ENCODE measurements at places on chromosomes 13 and 19.
A peak's percentile ranks its signal among the peaks of the same experiment; 100 is the strongest.

DNA sequence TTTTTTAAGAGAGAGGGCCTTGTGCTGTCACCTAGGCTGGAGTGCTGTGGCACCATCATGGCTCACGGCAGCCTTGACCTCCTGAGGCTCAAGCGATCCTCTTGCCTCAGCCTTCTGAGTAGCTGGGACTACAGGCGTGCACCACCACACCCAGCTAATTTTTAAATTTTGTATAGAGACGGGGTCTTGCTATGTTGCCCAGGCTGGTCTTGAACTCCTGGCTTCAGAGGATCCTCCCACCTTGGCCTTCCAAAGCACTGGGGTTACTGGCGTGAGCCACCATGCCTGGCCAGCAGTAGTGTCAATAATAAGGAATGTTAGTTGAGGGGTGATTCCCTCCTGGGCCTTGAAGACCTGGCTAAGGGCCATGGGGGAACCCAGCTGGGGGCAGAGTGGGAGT is 23.6 kb downstream of the MAST3 start:
- DNase-seq, result no peak

GRCh38 chr13:33262062-33262487 is 23.5 kb downstream of the STARD13 start:
- no peak for DNase-seq

DNA sequence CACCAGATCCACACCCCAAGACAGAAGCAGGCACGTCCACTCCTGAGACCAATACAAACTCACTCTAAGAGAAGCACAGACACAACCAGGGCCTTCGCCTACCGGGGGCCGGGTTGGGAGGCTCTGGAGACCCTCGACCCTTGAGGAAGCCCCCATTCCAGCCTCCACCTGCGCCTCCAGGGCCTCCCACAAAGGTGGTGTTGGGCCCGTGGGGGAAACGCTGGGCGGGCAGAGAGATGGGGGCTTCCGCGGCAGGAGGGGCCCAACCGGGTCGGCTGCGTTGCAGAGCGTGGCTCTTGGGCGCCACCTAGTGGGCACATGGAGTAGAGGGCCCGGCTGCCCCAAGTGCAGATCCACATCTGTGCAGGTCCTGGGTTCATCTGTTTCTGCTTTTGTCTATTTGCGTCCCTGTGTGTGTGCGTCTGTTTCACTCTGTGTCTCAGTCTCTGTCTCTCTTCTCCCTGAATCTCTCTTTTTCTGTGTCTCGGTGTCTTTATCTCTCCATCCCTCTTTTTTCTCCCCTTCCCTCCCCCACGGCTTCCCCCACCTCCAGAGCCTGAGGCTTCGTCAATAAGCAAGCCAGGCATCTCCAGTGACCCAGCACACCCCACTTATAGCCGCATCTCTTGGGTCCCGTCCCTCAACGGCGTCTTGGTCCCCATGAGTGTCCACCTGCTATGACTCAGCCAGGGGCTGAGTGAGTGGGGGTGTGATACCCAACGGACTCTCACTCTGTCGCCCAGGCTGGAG is 10.5 kb upstream of the TINCR start:
- DNase-seq, result peak; percentile 80

DNA sequence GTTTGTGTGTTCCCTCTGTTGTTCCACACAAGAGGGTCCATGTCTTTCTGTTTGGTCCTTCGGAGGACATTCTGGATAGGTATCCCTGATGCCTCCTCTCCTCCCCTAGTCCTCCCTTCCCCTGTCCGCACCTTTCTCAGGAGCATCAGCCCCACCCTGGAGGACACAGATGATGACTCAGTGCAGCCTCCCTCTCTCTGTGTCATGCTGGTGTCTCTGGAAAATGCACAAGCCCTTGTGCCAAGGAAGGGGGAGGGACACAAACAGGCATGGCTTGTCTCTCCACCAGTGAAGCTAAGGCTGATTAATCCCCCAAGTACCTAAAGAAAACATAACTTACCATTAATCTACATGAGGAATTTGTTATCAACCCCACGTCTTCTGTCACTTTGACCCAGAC is 16.2 kb upstream of the TNFRSF19 start:
- no peak for DNase-seq

GRCh38 chr19:28836421-28836820 is 376.5 kb downstream of the UQCRFS1 start:
- no peak for DNase-seq

DNA sequence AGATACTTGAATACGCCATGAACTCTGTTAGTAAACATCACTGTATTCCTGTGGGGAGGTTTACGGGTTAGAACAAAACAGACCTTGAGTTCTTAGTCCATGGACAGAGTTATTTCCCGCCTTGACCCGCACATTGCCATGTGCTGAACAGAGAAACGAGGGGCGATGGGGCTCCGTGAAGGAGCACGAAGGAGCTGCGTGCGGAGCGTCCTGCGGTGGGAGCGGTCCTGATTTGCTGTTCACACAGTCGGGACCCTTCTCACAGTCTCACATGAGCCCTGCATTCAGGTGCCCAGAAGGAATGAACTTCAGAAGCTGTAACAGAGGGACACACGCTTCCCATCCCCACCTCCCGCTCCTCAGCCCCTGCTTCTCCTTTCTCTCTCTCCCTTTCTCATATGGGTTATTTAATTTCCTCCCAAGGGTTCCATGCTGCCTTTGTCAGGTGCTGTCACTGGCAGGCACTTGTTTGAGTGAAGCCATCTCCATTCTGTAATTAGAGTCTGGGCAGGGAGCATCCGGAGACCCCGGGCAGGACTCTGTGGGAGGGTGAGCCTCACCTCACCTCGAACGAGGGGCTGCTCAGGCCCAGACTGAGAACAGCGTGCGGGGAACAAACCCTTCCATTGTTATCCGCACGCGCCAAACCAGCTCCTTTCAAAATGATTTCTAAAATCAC is 76.9 kb downstream of the TEX29 start:
- no peak for DNase-seq

GRCh38 chr19:38079926-38080380 is 144.1 kb downstream of the DPF1 start:
- no peak for DNase-seq

DNA sequence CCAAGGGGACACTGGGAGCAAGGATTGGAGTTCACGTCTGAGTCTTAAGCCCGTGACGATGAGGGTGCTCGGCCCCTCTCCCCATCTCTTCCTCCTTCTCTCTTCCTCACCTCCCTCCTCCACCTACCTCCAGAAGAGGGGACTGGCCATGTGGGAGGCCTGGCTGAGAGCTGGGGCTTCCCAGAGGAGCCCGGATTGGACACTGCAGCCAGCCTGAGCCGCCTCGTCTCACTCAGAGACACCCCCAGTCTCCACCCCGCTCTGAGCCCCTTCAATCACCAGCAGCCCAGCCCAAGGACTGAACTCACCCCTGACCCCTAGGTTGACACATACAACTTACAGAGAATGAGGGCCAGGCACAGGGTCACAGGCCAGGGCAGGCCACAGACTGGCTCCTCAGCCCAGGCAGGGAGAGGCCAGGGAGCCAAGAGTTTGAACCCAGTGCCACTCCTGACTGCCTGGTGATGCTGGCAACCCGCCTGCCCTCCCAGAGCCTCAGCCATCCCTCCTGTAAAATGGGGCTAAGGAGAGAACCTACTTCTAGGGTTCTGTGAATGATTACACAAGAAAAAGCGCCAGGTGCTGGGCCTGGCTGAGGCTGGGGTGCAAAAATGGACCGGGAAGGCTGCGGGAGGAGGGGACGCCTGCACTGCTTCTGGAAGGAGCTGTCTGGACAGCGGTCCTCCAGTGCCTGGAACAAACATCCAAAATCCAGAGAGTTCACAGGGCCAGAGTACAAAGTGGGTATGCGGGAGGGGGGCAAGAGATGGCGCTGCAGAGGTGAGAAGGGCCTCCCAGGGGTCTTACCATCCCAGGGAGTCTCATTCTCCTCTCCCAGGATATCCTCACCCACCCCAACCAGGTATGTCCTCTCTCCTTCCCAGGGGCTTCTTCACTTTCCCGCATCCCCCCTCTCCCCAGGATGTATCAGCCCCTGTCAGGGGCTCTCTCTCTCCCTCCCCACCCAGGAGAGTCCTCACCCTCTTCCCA is 1.1 kb downstream of the CD79A start:
- no peak for DNase-seq

DNA sequence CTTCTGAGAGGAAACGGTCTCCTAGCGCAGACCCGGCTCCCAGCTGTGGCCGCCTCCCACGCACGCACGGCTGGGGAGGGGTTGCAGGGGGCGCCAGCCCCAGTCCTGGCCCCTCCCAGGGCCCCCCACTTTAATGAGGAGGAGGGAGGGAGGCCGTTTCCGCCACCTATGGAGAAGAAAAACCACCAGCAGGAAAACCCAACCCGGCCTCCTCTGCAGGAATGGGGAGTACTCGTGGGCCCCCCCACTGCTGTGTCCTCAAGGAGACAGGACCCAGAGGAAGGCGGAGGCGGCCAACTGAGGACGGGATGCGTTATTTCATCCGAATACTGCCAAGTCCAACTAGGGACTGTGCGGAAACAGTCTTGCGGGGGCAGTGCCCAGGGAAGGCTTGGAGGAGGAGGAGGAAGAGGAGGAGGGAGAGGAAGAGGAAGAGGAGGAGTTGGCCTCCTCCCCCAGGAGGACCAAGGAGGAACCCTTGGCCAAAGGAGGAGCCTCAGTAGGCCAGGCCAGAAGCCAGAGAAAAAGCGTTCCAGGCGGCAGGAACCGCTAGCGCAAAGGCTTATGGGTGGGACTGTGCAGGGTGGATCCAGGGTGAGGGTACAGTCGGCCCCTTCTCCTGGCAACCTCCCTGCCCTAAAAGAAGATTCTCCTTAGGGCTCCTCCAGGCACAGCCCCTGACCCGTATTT is 3.9 kb upstream of the SSBP4 start:
- no peak for DNase-seq

- DNase-seq, result no peak
Observed at GRCh38 chr13:32060401-32060878, 28.9 kb downstream of the FRY start.

GRCh38 chr13:80305737-80306136 is 35.2 kb downstream of the SPRY2 start:
- DNase-seq, result no peak

DNA sequence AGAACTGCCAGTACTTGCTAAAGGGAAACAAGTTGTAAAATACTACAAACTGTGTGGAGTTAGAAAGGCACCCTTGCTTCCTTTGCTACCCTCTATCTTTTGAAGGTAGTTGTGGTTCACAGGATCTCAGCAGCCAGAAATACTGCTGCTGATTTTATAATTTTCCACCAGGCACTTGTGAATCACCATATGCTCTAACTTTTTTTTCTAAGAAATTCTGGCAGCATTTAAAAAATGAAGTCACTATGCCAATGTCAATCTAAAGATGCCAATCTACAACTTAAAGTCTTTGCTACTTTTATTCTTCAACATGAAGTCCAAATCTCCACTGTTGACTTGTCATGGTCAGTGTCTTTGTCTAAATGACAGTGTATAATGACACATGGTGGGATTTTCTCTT is 327.7 kb downstream of the ITGBL1 start:
- no peak for DNase-seq

GRCh38 chr13:110983241-110983640 is 68.4 kb upstream of the ANKRD10 start:
- DNase-seq, result no peak

DNA sequence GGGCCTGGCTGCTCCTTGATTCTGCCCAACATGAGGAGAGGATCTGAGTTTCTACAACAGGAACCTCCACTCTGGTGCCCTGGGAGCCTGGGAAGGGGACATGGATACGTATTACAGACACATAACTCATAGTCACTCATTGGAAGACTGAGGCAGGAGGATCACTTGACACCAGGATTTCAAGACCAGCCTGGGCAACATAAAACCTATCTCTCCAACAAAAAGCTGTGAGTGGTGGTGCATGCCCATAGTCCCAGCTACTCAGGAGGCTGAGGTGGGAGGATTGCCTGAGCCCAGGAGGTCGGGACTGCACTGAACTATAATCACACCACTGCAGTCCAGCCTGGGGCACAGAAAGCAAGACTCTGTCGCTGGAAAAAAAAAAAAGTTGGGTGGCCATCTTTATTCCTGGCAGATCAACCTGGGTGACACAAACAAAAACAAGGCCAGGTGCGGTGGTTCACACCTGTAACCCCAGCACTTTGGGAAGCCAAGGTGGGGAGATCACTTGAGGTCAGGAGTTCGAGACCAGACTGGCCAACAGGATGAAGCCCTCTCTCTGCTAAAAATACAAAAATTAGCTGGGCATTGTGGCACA is 1.1 kb upstream of the KLF1 start:
- DNase-seq, result no peak

DNA sequence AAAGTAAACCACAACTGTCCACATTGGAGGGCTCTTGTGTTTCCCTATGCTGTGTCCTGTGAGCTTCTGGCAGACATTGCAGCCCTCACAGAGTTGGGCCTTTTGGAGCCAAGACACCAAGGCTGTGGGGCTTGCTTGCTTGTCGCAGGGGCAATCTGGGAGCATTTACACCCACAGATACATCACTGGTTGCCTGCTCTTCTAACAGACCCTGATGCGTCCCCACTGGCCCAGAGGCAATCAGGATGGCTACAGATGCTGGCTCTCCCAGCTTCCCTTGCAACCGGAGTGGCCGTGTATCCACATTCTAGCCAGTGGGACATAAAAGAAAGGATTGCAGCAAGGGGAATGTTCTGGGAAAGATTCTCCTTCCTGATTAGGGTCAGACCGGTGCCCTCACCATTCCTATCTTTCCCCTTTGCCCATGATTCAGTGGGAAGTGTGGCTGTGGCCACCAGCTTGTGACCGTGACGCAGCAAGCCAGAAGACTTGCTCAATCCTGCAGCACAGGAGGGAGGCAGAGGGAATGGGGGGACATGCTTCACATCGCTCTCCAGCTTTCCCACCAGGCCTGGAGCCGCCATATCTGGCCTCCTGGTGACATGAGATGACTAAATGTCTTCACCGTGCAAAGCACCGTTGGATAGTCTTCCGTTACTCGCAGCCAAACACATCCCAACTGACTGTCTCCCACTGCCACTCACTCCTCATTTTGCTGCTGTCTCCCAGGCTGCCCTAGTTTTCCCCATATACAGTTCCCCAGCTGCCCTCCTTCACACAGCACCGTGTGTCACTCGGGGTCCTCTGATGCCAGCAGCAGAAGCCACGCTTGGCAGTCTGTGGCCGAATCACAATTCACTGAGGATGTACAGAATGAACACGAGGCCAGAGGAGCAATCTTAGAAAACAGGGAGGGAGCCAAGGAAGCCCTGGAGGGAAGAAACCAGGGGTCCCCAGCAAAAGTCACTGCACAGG is 151.0 kb downstream of the DPF1 start:
- no peak for DNase-seq

DNA sequence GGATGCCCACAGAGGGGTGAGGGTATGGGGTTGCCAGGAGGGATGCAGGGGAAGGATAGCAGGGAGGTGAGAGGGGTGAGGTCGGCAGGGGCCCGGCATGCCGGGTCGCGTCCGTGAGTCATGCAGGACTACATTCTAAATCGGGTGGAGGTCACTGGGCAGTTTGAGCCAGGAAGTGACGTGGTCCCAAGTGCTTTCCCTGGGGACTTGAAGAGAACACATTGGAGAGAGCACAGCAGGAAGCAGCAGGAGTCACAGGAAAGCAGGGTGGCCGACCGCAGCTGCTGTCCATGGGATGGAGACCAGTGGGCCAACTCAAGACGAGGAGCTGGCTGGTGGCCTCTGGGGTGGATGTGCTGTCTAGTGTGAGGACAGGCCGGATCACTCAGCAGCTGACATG is 92.0 kb upstream of the WASF3 start:
- no peak for DNase-seq

GRCh38 chr19:34841780-34842179 is 68.8 kb upstream of the ZNF599 start:
- DNase-seq, result no peak
